B cell (primary cell): ENCODE measurements at places on chromosomes 11 and 22.

GRCh38 chr11:83161610-83162199, 4.8 kb downstream of the PCF11 start:
- DNase-seq, result no peak

DNA sequence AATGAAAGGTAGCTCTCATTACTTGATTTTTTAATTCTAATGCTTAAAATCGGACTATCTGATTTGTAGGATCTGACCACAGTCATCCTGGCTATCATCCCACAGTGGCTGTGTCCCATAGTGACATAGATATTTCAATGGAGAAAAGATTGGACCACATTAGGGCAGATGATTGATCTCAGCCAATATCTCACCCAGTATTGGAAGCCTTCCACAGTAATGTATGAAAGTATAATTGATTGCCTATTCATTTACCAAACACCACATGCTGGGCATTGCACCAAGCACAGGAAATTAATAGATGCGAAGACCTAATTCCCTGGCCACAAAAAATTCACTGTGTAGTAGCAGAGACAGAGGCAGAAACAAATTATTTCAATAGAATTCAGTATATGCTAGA, 37.6 kb downstream of the FZD4 start:
- no peak for DNase-seq

DNA sequence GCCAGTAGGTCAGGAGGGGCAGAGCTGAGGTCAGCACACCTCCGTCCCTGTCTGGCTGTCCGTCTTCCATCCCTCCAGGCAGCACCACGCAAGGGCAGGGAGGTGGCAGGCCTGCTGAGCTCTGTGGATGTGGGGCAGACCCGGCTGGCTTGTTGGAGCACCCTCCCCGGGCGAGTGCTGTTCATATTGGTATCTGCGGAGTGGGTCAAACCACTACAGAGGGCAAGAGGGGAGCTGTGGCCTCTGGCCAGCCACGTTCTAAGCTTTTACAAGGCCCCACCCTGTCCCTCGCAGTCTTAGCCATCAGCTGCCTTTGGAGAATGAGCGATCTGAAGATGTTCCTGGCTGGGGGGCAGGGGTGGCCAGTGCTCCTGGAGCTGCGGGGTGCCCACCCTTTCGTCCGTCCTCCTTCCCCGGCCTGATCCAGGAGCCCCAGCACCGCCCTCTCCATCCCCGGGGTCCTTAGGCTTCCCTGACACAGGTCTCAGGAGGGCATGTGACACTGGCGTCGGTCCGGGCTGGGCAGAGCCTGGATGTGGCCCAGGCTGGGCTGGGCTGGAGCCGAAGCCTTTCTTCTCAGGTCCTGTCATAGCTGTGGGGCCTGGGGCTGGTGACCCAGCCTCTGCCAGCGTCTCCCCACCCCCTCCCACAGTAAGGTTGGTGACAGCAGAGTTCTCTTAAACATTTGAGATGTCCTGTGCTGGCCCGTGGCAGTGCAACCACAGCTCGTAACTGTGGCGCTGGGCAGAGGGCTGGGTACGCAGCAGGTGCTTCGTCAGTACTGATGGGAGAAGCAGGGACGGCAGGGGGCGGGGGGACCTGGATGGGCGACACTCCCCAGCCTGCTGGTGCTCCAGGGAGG, 31.7 kb upstream of the GRAMD4 start:
- peak; percentile 54 for DNase-seq

GRCh38 chr11:122362381-122362780, 246.4 kb upstream of the BLID start:
- DNase-seq, result no peak

DNA sequence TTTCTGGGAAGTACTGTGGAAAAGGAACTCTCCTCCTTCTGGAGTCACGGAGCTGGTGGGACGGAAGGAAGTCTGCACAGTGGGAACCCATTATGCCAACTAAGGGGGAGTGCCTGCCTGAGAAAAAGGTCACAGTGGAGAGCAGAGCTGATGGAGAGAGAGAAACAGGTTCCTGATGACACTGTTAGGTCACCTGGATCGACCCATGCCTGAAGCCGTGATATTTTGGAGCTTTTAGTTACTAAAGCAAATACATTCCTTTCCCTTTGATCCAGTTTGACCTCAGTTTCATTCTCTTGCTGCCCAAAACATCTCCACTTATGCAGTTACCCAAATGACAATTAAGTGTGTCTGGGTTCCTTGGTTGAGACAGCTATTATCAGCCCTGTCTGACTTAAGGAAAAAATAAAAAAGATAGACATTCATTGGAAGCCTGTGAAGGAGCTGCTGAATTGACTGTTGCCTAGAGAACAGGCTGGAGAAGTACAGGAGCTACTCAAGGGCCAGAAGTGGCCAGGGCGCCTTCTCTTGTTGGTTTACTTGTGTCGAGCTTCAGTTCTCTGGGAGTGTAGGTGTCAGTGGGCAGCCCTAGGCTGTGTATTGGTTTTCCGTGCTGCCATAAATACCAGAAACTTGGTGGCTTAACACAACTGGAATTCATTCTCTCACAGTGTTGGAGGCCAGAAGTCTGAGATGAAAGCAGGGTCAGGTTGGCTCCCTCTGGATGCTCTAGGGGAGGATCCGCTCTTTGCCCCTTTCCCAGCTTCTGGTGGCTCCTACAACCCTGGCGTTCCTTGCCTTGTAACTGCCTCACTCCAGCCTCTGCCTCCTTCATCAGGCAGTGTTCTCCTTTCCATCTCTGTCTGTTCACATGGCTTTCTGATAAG, 13.6 kb downstream of the MRGPRD start:
- no peak for DNase-seq

GRCh38 chr11:83071567-83072349, at the start of gene RAB30:
Gene RAB30, minus strand, starts transcription at chr11:83071897. Its CDS starts 74,581 bp downstream, at chr11:82997316.
- DNase-seq, result peak; percentile 97

DNA sequence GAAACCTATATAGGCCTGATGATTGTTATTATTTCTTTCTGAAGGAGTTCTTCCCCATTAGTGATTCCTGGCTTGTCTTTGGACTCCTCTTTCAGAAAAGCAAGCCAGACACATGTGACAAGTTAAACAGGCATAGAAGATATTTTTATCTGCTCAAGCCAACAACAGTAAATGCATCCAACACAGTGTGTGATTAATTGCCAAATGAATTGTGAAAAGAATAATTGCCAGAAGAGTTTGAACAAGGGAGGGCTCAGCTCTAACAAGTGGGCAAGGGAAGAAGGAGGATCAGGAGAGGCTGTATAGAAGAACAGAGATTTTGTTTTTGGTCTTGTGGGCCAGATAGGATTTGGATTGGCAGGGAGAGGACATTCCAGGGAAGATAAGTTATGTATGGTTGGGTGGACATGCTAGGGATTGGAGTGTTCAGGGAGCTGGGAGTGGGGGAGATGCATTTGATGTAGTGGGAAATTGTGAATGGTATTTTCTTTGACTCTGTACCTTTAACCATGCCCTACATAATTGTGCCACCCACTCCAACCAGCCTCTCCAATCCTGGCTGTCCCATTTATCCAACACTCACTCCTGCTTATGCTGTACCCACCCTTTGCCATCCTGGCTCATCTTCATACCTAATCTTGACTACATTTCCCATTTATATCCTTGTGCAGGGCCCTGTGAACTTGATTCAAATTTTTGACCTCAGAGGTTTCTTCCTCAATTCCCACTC, 172.8 kb downstream of the RRAS2 start:
- DNase-seq, result no peak

DNA sequence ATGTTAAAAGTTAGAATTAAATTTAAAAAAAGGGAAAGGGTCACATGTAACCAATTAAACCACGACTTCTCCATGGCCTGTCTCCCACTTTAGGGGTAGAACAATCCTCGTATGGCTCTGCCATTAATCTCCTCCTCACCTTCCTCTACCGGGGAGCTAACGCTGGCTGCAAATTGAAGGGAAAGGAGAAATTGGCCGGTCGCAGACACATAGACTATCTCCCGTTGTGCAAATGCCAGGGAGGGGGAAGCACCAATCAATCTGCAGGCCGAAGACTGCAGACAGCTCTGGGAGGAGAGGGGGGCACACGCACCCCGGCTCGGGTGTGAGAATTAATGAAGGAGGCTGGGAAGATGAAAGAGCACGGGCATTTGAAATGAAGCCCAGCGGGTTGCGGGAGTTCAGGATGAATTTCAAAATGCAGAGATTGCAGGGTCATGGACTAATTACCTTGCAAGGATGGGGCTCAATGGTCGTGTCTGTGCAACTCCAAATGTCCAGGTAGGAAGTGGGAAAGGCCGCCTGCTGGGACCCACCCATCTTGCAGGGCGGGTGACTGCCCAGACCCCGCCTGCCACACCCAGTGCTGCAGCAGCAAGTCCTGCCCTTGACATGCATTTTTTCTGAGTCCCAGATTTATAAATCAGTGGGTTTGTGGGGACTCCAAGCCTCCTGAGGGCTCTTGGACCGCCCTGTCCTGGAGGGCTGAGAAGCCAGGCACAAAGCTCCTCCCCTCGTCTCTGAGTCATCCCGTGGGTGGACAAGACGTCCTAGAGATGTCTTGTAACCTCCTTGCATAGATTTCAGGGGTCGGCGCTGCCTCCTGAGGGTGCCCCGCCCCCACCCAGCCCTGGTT, 534.2 kb downstream of the TBC1D22A start:
- no peak for DNase-seq

- DNase-seq, result no peak
Measured at GRCh38 chr11:2678396-2678795, 21.4 kb downstream of the KCNQ1OT1 start.

- no peak for DNase-seq
Measured at GRCh38 chr11:35483131-35483820, 42.1 kb downstream of the PAMR1 start.

DNA sequence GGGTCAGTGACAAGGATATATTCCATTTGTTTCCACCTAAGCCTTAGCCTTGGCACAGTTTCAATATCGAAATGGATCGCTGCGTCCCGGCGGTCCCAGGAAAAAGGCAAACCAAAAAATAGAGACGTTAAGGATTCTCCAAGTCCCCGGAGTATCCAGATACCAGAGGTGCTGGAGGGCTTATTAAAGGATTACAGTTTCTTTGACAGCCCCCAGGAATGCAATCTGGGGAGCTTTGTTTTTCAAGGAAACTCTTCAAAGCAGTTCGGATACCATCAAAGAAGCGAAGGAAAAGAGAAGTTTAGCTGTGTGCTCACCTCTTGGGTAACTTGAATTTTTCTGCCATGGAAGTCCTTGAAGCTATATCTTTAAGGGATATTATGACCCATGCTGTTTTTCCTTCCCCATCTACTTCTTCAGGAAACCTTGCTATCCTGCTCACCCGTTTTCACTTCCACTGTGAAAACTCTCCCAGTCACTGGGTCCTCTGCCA, 600 bp upstream of the GPR83 start:
- DNase-seq, result no peak

DNA sequence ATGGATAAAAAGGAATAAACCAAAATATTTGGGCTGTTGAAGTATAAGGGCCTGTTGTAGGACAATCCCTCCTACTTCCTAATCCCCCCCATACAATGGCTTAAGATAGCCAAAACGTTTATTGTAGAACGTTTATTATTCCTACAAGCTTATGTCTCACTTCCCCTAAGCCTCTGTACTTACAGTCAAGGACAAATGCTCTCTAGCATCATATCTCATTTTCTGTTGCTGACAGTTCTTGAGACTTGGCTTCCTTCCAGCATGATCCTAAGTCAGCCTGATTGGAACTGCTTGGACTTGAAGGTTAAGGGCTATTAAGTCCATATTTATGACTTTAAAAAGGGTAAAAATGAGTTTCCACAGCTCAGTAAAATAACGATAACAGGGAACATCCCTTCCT, 8.8 kb downstream of the MISFA start:
- no peak for DNase-seq

GRCh38 chr22:48018346-48018745, 1255.9 kb downstream of the TBC1D22A start:
- no peak for DNase-seq

DNA sequence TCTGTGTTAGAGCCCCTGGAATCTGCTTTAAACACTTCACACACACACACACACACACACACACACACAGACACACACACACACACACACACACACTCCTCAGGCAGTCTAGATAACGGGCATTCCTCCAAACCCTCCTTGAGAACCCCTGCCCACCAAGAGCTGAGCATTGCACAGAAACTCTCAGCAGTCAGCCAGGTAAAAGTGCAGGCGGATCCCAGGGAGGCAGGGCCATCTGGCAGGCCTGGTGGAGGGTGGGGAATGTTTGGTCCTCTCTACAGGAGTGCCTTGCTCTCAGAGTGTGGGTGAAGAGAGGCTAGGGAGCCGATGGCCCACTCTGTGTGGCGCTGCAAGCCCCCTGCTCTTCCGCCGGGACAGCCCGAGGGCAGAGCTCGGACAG, 190.2 kb downstream of the BUD13 start:
- no peak for DNase-seq

GRCh38 chr11:59754494-59754858, 700 bp upstream of the STX3 start:
- no peak for DNase-seq

- peak; percentile 38 for DNase-seq
Measured at GRCh38 chr22:28594797-28595462, 84.7 kb downstream of the TTC28 start.

DNA sequence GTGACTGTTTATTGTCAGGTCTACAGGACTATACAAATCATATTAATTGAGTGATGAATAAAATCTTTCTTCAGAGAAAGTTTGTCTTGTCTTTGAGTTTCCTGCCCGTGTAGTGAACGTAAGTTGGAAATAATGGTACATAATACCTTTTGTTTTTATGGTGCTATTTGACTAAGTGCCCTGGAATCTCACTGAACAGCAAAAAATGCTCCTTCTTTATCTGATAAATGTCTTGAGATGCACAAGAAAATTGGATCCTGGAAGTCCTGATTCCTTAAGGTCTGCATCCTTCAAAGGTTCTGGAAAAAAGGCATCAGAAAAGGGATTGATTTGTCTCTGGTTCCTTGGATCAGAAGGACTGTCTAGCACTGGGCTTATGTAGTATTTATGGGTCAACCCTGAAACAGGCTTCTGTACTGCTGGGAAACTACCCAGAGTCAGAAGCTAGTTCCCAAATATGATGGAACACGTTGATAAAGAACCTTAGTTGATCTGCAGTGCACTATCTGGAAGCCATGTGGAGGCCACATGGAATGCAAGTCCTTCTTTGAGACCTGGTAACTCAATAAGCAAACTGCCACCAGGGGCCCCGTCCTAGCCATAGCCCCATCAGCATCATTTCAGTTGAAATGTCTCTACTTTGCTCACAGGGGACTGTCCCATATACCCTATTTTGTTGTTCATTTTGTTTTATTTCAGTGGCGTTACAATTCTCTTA, 100.6 kb upstream of the CD44 start:
- DNase-seq, result no peak

- no peak for DNase-seq
Measured at GRCh38 chr11:22454461-22455090, 116.4 kb downstream of the SLC17A6 start.

DNA sequence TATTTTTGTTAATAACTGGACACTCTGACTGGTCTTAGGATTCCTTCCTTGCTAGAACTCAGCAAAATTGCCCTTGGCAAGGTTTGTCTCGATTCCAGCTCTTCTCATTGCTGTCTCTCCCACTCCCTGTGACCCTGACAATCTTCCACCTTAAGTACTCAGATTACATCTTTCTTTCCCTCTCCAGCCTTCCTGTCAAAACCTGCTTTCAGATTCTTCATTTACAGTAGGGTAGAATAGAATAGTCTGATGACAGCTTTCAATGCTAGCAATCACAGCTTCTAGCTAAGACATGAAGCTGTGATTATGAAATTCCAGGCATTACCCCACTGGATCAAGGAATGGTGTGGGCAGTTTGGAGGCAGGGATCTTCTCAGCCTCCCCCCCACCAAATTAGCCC, 39.2 kb upstream of the LMO2 start:
- no peak for DNase-seq
